Activated CD8-positive, alpha-beta T cell treated with anti-CD3 and anti-CD28 coated beads for 36 hours (primary cell): ENCODE measurements at places on chromosomes 5 and 9.

DNA sequence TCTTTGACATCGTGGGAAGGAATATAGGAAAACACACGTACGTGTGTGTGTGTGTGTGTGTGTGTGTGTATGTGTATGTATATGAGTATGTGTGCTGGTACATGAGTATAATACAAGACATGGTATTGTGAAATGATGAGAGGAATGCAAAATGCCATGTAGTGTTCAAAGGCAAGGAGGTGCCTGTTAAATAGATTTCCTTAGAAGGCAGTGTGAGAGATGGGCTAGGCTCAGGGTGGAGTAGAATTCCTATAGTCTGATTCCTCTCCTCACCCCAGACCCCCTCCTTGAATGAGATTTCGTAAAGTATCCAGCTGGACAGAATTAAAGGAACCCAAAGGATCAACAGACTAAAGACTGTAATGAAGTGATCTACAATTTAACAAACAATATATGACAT lies 11.1 kb downstream of the GPR21 start:
- no peak for DNase-seq
- H3K27me3 ChIP-seq, result no peaks in the 10 kb centered on the region

DNA sequence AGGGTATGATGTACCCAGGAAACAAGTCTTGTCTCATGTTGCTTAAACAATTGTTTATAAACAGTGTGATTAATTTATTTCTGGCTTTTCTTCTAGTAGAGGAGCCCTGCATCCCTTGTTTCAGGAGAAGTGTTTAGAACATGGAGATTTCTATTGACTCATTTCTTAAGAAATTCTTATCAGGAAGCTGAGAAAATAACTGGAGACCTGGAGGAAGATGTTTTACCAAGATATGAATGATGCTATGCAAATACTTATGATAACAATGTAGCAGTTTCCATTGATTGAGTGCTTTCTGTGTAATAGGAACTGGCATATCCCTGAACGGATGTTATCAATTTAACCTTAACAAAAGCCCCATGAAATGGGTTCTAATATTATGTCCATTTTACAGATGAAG lies 108.6 kb downstream of the FBXO38 start:
- H3K27ac ChIP-seq, result no peak overlapping the region
- H3K36me3 ChIP-seq, result no peaks in the 10 kb centered on the region
- no peaks in the 10 kb centered on the region for H3K4me1 ChIP-seq

GRCh38 chr5:120954255-120954654 lies 490.2 kb downstream of the PRR16 start:
- H3K4me3 ChIP-seq, result no peak overlapping the region
- H3K27me3 ChIP-seq, result no peaks in the 10 kb centered on the region
- DNase-seq, result no peak
- no peaks in the 10 kb centered on the region for H3K36me3 ChIP-seq
- H3K27ac ChIP-seq, result no peak overlapping the region

GRCh38 chr9:18526685-18527084 lies 52.7 kb downstream of the ADAMTSL1 start:
- H3K27me3 ChIP-seq, result peaks cover 2% of the 10 kb centered on the region
- no peak overlapping the region for H3K27ac ChIP-seq
- no peak overlapping the region for H3K4me3 ChIP-seq

GRCh38 chr9:68609901-68610415 lies 69.3 kb upstream of the TMEM252 start:
- no peak overlapping the region for H3K27ac ChIP-seq
- no peaks in the 10 kb centered on the region for H3K36me3 ChIP-seq
- H3K4me3 ChIP-seq, result no peak overlapping the region
- no peaks in the 10 kb centered on the region for H3K4me1 ChIP-seq
- peaks cover 7% of the 10 kb centered on the region for H3K27me3 ChIP-seq

- H3K4me1 ChIP-seq, result peaks cover 70% of the 10 kb centered on the region
- peaks cover 4% of the 10 kb centered on the region for H3K36me3 ChIP-seq
- no peaks in the 10 kb centered on the region for H3K27me3 ChIP-seq
- no peak for DNase-seq
Observed at GRCh38 chr5:142819825-142820224, 49.6 kb downstream of the ARHGAP26 start.

GRCh38 chr5:568061-568781 lies 43.9 kb upstream of the CEP72 start:
- H3K36me3 ChIP-seq, result no peaks in the 10 kb centered on the region
- H3K27me3 ChIP-seq, result peaks cover 18% of the 10 kb centered on the region

DNA sequence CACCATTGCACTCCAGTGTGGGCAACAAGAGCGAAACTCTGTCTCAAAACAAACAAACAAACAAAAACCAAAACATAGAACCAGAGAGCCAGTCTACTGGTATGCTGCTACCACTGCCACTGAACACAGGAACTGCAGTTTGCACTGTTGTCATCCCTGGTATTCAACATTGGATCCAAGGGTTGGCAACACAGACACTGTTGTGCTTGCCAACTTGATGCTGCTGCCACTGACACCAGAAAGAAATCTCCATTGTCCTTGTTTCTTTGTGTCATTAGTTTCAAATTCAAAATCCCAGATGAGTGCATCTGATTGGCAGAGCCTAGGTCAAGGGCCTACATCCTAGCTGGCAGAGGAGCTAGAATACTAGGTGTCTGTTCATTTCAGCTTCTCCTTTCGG lies 16.2 kb downstream of the HINT1 start:
- no peaks in the 10 kb centered on the region for H3K36me3 ChIP-seq
- DNase-seq, result no peak
- no peaks in the 10 kb centered on the region for H3K27me3 ChIP-seq
- H3K4me3 ChIP-seq, result no peak overlapping the region
- peaks cover 4% of the 10 kb centered on the region for H3K4me1 ChIP-seq
- no peak overlapping the region for H3K27ac ChIP-seq

GRCh38 chr5:56026863-56027300 lies 32.1 kb upstream of the IL6ST start:
- DNase-seq, result no peak
- no peaks in the 10 kb centered on the region for H3K27me3 ChIP-seq
- H3K36me3 ChIP-seq, result no peaks in the 10 kb centered on the region
- peaks cover 14% of the 10 kb centered on the region for H3K4me1 ChIP-seq
- no peak overlapping the region for H3K27ac ChIP-seq
- H3K4me3 ChIP-seq, result no peak overlapping the region

DNA sequence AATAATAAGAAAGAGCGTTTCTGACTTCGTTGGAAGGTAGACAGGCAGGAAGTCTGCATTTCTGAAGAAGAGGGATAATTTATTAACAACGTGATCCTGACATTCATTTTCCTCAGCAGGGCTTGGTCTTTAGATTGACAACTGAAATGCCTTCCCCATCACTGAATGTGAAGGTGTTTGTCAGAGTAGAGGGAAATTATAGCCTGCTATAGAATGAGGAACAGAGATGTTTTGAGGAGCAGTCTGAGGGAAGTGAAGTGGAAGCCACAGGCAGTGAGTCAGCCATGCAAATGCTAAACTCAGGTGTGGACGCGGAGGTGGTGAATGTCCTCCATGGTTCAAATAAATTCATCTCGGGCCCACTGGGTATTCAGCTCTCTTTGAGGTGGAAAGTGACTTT lies 30.5 kb downstream of the C7 start:
- no peak for DNase-seq
- H3K27ac ChIP-seq, result no peak overlapping the region
- no peak overlapping the region for H3K4me3 ChIP-seq
- peaks cover 13% of the 10 kb centered on the region for H3K27me3 ChIP-seq
- H3K36me3 ChIP-seq, result no peaks in the 10 kb centered on the region
